ENCODE measurements at places on chromosomes 1 and 21. TPM values are rescaled to one million over a fixed set of nuclear protein-coding genes. Genes with fewer than 3 reads are reported as not detected.

Gene CD1D
- total RNA-seq, result 5.1 TPM

Gene CRNN
- not detected for total RNA-seq

Gene S100A14
- 0.35 TPM for total RNA-seq

Gene C4BPB
- 2.6 TPM for total RNA-seq

Gene CDC20
- 4.9 TPM for total RNA-seq

Gene GCSAML
- 0.51 TPM for total RNA-seq

Gene LORICRIN
- not detected for total RNA-seq

Gene PRELP
- 80.0 TPM for total RNA-seq

Measured in mesenteric fat pad (tissue), 1 donor.